ENCODE measurements at places on chromosomes 16 and 17.

DNA sequence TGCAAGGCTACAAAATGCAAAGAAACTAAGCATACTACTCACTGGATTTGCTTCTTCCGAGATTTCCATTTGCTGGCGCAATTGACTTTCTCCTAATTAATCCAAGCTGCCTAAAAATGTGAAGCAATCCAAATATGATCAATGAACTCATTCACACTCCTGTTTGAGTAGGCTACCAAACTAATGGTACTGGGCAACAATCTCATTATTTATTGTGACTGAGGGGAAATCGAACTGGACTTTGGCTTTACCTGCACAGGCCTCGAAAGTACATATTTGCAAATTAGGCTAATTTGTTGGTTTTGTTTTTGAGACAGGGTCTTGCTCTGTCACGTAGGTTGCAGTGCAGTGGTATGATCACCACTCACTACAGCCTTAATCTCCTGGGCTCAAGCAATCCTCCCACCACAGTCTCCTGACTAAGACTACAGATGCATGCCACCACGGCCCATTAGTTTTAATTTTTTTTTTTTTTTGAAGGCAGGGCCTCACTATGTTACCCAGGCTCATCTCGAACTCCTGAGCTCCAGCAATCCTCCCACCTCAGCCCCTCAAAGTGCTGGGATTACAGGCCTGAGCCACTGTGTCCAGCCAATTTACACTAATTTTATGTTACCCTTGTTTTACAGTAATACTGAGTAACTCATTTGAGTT, 2.6 kb downstream of the ERI2 start:
- DNase-seq = no peak

DNA sequence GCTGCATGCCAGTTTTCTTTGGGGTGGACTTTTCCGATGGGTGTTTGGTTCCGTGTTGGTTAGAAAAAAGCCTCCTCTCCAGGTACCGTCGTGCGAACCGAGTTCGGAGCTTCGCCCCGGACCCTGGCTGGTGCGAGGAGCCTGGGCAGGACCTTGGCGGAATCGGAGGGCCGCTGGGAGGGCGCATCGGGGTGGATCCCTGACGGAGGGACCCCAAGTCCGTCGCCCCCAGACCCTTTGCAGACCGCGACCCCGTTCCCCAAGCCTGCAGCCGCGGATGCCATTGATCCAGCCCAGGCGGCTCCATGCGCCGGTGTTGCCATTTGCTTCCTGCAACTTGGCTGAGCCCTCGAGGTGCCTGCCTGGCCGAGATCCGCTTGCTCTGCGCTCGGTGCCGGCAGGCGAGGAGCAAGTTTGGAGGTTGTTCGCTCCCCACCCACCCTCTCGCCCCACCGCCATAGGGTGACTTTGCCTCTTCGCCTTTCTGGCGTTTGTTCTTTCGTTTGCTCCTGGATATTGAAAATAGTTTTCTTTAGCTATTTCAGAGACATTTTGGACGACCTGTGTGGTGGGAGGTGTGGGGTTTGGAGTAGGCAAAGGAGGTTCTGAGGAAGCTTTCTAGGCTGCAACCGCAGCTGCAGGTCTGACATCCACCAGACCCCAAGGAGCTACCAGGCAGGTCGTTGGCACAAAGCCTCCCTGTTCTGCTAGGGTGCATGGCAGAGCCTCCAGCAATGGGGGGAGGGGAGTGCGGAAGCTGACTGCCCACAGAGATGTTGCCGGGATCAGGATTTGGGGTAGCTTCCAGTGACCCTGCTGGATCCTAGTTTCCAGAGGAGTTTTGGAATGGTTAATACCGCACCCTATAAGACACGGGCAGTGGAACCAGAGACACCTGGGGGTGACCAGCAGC, 58.2 kb downstream of the RAP1GAP2 start:
- DNase-seq = peak; percentile 3

- no peak for DNase-seq
Measured at GRCh38 chr16:52707676-52708337, 160.9 kb upstream of the TOX3 start.

- DNase-seq = no peak
Measured at GRCh38 chr16:86455640-86456039, 54.7 kb upstream of the FOXF1 start.

- no peak for DNase-seq
Measured at GRCh38 chr17:69454051-69454450, 39.6 kb downstream of the MAP2K6 start.

GRCh38 chr17:16661217-16661616, 7.6 kb upstream of the ZNF624 start:
- no peak for DNase-seq

DNA sequence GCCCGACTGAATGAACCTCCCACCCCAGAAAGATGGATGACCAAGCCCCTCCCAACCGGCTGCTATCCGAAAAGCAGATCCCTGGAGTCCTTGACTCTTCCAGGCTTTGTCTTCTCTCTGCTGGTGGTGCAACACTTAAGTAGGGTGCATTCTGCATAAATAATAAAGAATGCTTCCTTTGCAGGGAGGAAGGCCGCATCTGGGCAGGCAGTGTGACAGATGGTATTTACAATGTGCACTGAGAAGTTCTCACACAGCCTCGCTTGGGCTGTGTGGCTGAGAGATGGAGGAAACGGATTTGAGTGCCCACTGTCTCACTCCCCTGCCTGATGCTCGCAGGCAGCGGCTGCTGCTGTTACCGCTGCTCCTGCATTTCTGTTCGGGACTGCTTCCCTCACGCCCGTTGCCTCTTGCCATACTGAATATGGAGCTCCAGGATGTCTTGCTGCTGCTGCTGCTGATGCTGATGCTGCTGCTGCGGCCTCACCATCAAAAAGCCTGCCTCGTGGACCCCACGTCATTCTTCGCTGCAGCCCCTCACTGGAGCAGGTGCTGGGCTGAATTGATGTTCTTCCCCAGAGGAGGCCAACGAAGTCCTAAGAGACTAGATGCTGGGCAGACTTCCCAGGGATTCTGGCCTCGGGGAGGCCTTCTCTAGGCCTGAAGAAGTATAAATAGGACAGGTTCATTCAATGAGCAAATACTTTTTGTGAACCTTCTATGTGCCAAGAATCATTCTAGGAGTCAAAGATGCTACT, 7.1 kb upstream of the RHBDL3 start:
- no peak for DNase-seq

DNA sequence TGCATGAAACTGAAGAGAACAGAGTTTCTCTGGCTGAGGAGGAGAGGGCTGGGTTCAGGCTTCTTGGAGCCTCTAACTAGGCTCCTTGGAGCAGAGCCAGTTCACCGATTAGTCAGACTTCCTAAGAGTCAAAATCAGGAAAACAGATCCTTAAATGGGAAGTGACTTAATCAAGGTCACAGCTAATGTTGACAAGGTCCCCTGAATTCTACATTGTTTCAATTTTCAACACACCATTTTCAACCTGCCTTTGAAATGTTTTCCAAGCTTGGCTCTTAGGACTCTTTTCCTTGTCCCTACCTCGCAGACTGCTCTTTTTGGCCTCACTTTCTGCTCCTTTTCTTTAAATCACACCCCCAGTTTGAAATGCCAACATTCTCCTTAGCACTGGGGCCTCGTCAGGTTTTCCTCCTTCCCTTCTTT, 16.3 kb downstream of the MYL4 start:
- no peak for DNase-seq

DNA sequence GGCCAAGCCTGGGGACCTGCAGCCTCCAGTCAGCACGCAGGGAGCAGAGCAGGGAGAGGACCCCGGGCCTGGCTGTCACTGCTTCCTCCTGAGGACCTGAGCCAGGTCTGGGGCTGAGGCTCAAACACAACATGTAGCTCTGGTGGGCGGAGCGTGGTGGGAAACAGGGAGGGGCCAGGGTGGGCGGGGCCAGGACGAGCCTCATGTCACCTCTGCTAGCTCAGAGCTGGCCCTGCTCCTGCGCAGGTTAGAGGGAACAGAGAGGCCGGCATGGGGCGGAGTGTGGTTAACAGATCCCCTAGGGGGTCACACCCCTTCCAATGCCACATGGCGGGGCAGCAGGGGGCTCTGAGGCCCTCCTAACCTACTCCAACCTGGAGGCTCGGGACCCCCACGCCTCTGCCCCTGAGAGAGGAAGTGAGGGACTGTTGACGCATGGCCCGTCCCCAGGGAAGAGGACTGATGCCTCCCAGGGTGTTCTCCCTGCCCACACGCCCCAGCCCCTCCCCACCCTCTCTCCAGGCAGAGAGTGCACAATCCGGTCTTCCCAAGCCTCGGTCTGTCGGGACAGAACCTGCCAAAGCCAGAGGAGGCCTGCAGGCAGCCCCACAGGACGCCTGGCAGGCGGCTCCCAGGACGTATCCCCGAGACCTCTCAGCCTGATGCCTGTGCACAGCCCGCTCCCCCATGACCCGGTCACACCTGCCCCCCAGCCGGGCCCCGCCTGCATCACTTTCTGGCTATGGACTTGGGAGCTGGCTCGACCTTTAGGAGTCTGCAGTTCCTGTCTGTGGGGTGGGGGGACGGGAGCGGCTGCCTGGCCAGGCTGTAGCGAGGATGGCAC, 15.2 kb downstream of the PIEZO1 start:
- no peak for DNase-seq

DNA sequence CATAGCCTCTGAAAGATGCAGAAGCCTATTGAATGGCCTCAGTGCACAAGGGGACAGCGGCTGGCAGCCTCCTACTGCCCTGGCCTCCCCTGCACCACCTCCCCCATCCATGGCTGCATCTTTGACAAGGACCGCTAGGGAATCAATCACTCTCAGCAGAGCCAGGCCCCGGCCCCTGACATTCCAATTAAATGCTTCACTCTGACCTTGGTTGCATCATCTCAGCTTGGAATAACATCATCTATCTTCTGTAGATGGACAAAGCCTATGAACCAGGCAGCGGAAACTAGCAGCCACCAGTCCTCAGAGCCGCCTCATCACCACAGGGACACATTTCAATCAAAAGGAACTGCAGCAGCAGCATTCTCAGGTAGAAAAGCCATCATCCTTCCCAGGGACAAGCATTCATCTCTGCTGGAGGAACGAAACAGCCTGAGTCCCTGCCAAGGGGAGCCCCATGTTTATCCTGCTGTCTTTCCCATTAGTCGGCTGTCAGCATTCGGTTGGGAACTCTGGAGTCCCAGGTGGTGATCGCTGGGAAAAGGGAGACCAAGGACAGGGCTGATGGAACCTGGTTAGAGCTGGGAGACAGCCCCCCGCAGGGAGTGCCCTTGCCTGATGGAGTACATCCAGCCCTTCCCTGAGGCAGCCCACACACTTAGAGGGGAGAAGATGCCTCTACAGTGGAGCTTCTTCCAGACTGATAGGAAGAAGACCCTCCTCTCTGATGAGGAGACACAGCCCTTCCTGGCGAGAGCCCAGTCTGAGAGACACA, 11.5 kb upstream of the TMEM132E start:
- DNase-seq = no peak

- DNase-seq = no peak
Measured at GRCh38 chr16:73735018-73735417, 561.6 kb upstream of the PSMD7 start.

- DNase-seq = no peak
Measured at GRCh38 chr17:63189082-63189481, 223.0 kb downstream of the TANC2 start.

- DNase-seq = no peak
Measured at GRCh38 chr17:48506246-48506645, 24.6 kb downstream of the HOXB1 start.

GRCh38 chr16:60681043-60681442, 1355.2 kb downstream of the CDH8 start:
- DNase-seq = no peak

DNA sequence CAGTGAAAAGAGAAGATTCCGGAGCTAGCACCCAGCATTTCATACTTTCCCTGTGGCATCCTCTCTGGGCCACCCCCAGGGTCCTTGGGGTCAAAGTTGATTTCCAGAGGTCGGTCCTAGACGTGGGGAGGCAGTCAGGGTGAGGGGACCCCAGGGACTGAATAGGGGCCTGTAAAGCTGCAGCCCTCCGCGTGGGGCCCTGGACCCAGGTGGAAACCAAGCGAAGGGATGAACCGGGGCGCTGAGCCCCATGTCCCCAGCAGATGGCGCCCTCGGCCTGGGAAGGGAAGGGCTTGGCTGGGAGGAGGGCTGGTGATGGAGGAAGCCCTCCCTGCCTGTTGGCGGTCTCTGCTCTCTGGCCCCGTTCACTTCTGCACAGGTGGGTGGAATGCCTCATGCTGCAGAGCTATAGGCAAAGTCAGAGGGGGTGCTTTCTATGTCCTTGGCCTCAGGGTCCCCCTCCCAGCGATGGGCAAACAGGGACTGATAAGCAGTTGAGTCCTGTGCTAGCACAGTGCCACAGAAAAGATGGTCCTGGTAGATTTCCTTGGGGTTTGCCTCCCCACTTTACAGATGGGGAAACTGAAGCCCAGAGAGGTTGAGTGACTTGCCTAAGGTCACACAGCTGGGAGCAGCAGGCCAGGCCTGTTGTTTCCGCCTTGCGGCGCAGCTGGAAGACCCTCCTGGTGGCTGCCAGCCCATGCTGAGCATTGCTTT, 163.4 kb upstream of the CIBAR2 start:
- peak; percentile 28 for DNase-seq

- no peak for DNase-seq
Measured at GRCh38 chr17:15510361-15510760, 42.9 kb upstream of the CDRT4 start.

- DNase-seq = no peak
Measured at GRCh38 chr16:85113168-85113733, 979 bp upstream of the CIBAR2 start.

DNA sequence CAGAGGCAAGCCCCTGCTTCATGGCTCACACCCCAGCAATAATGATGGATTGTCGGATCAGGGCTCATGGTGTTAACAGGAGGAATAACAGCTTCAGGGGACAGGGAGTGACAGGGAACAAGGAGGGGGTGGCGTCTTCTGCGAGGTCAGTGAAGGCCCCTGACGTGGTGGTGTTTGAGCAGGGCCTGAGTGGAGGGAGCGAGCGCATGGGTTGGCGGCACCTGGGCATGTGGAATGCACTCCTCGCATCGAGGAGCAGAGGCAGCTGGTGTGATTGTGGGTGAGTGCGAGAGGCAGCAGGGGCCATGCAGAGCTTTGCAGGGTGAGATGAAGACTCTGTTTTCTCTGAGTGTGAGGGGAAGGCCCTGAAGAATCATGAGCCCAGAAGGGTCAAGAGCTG, 33.3 kb downstream of the CLUAP1 start:
- DNase-seq = no peak

- DNase-seq = no peak
Measured at GRCh38 chr16:11219178-11219577, 36.8 kb downstream of the SOCS1 start.

DNA sequence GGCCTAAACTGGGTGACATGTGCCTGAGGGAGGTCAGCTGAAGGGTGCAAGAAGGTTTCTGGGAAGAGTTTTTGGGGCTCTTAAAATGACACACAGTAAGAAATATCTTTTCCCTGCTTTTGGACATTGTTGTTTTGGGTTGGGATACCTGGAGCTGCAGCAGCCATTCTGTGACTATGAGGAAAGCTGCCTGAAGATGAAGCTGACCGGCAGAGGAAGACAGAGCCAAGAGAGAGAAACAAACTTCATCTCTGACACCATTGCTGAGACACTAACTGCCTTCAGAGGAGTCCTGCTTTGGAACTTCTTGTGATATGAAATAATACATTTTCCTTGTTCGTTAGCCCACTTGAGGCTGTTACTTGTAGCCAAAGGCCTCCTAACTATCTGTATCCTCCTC, 8.8 kb upstream of the WNT3 start:
- no peak for DNase-seq

GRCh38 chr16:50607447-50607846, 59.3 kb downstream of the NKD1 start:
- DNase-seq = no peak

Data from activated T-helper 9 cell treated with anti-CD3 and anti-CD28 coated beads, Interleukin-2, amount 50 U/mL, for 16 hours (primary cell).